CD4-positive, alpha-beta T cell treated with Interleukin-10 for 1 hour (primary cell): ENCODE measurements at places on chromosomes 6 and 20.

- no peak for DNase-seq
Measured at GRCh38 chr20:845226-845868, 11.8 kb downstream of the FAM110A start.

DNA sequence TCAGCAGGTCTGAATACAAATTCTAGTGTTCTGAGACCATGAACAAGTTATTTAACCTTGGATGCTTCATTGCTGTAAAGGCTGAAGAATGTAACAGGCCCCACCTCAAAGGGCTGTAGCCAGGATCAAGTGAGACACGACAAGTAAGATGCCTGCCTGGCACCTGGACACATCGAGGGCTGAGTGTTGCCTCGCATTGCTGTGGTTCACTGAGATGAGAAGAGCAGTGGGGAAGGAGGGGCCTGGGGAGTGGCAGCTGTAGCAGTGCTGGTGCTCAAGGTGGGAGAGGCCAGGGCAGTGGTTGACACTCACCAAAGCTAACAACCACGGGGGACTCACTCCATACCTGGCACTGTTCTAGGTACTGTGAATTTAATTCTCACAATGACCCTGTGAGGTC is 187.8 kb downstream of the KIF16B start:
- DNase-seq = no peak

DNA sequence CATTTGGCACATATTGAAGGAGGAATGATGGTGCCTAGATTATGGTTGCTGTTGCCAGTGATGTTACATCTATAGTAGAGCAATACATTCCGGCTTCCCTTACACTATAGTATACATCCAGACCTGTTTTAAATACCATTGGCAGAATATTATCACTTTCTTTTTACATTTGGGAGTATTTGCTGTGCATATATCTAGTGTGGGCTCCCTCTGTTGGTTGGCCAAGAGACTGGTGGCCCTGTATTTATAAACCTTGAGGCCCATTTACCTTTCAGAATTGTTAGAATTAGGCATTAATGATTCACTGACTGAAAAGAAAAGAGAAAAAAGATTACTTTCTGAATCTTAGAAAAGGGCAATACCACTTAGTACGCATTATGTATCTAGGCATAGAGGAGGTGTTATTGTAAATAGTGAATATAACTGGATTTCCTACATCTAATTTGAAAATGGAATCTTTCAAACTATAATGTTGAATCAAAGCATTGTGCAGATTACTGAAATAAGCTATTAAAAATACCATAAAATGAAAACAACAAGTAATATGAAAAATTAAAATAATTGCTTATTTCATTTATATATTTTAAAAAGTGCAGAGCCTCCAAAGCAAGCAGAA is 628.8 kb upstream of the MAN1A1 start:
- DNase-seq = peak; percentile 6

- DNase-seq = no peak
Measured at GRCh38 chr6:51019806-51020205, 201.1 kb downstream of the TFAP2B start.

DNA sequence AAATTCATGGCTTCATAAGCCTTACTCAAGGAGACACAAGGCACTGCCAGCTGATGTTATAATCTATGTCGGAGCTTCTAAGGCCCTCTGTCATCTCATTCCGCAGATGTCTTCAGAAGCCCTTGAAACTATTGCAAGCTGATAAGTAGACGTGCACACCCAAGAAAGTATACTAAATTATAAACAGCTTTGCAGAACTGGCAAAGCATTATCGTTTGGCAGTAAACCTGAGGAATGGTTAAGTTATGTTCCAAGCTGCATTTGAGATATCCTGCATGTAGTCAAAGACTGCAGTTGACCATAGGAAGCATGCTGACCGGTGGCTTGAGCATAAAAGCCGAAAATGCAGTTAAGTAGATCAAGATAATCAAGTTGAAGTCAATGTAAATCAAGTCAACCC is 425.8 kb upstream of the SOX4 start:
- DNase-seq = no peak

- no peak for DNase-seq
Measured at GRCh38 chr6:50030350-50030749, 8.6 kb upstream of the DEFB110 start.
